ENCODE measurements at places on chromosomes 1 and 21.

DNA sequence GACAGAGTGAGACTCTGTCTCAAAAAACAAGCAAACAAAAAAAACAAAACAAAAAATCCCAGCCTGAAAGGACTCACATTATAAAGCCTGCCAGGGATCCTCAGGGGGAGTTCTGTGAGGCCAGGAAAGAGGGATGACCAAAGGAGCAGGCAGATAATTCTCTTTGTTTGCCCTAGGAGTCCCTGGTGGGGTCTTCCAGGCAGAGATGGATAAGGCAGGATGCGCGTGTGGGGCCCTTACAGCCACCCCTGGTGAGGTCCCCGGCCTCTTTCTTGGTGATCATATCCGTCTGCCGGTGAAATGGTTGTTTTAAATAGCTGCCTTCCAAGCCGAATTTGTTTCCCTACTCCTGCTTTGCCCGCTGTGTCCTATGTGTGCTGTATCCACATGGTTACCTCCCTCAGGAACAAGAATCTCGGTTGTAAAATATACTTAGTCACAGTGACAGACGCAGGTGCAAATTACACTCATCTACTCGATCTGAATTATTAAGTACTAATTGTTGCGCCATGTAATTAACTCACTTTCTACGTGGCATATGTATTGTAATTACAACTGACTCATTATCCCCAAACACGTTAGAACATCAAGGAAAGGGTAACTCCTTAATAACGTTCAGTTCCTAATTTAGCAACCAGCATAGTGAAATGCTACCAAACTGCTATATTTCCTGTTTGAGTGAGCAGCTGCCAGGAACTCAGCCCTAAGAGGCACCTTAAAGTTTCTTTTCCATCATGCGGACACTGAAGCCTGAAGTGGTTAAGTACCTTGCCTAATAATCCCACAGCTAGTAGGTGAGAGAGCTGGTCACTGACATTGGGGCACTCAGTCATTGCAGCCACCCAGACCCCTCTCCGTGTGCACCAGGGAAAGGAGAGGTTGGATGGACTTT lies 106.4 kb downstream of the ZSCAN20 start:
- no peak for DNase-seq
- H3K4me3 ChIP-seq = peak overlapping the region; percentile 38
- no peaks in the 10 kb centered on the region for H3K27me3 ChIP-seq
- H3K27ac ChIP-seq = no peak overlapping the region

- H3K27me3 ChIP-seq = no peaks in the 10 kb centered on the region
- DNase-seq = no peak
- H3K27ac ChIP-seq = no peak overlapping the region
- H3K4me1 ChIP-seq = no peaks in the 10 kb centered on the region
- no peak overlapping the region for H3K4me3 ChIP-seq
Observed at GRCh38 chr1:103190766-103191165, 82.4 kb upstream of the COL11A1 start.

GRCh38 chr1:2980849-2981248 lies 40.4 kb upstream of the ACTRT2 start:
- no peak overlapping the region for H3K4me3 ChIP-seq
- peaks cover 47% of the 10 kb centered on the region for H3K27me3 ChIP-seq
- no peak for DNase-seq

- peaks cover 27% of the 10 kb centered on the region for H3K4me1 ChIP-seq
- no peak overlapping the region for H3K4me3 ChIP-seq
- DNase-seq = no peak
- no peak overlapping the region for H3K27ac ChIP-seq
- H3K36me3 ChIP-seq = peaks cover 68% of the 10 kb centered on the region
Observed at GRCh38 chr1:230858236-230858820, 10.0 kb downstream of the C1orf198 start.

- DNase-seq = no peak
- H3K36me3 ChIP-seq = no peaks in the 10 kb centered on the region
- H3K4me3 ChIP-seq = no peak overlapping the region
- H3K4me1 ChIP-seq = no peaks in the 10 kb centered on the region
- H3K27me3 ChIP-seq = peaks cover 82% of the 10 kb centered on the region
- no peak overlapping the region for H3K27ac ChIP-seq
Observed at GRCh38 chr1:158179301-158180041, 1.2 kb upstream of the CD1D start.

DNA sequence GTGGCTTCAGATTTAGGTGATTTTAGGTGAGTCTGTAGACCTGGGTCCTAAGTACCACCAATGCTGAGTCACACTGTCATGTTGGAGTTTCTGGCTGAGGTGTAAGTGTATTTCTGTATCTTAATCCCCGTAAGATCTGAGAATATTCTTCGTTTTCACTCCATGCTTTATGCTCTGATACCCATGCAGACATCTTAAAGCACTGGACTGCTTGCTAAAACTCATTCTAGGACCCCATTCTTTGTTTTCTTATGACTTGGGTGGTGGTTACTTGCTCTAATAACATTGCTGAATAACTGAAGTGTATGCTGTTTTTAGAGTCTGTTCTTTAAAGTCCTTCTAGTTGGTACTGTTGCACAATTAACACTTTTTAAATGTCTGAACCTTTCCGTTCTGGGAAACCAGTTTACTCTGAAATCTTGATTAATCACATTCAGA lies 36.6 kb downstream of the CDC42 start:
- peaks cover 6% of the 10 kb centered on the region for H3K4me1 ChIP-seq
- peaks cover 93% of the 10 kb centered on the region for H3K36me3 ChIP-seq
- H3K27me3 ChIP-seq = no peaks in the 10 kb centered on the region
- H3K4me3 ChIP-seq = no peak overlapping the region
- no peak overlapping the region for H3K27ac ChIP-seq

DNA sequence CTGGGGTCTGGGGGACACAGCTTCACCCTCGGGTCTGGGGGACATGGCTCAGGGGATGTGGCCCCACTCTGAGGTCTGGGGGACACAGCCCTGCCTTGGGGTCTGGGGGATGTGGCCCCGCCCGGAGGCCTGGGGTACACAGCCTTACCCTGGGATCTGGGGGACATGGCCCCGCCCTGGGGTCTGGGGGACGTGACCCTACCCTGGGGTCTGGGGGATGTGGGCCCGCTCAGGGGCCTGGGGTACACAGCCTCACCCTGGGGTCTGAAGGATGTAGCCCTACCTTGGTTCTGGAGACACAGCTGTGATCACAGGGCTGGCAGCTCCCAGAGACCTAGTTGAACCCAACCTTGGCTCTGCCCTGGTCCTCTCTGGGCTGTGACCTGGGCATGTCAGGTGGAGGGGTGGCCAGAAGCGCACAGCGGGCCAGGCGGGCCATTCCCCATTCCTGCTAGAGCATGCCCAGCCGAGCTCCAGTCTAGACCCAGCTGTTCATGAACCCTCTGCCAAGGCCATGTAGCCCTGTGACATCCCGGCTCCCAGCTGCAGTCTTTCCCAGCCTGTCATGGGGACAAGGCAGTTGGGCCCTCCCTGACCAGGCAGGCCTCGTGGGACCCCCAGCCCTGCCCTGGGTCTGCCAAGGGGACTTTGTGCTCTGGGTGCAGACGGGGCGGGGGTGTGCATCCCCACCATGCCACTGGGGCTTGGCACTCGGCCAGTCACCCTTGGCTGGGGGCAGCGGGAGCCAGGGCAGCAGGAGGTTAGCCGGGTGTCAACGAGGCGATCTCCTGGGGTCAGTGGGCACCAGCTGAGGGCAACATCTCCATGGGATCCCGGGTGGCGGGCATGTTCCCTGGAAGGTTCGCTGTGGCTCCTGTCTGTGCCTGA lies 43.9 kb downstream of the WNT9A start:
- H3K27me3 ChIP-seq = no peaks in the 10 kb centered on the region
- H3K4me1 ChIP-seq = peaks cover 3% of the 10 kb centered on the region
- H3K27ac ChIP-seq = no peak overlapping the region

- peaks cover 4% of the 10 kb centered on the region for H3K4me1 ChIP-seq
- peak overlapping the region; percentile 77 for H3K4me3 ChIP-seq
- peaks cover 7% of the 10 kb centered on the region for H3K36me3 ChIP-seq
- DNase-seq = no peak
Observed at GRCh38 chr1:151327903-151328674, 873 bp upstream of the PI4KB start.

- no peaks in the 10 kb centered on the region for H3K36me3 ChIP-seq
- DNase-seq = no peak
- H3K27ac ChIP-seq = no peak overlapping the region
Observed at GRCh38 chr1:2460203-2460602, 15.9 kb upstream of the PLCH2 start.

DNA sequence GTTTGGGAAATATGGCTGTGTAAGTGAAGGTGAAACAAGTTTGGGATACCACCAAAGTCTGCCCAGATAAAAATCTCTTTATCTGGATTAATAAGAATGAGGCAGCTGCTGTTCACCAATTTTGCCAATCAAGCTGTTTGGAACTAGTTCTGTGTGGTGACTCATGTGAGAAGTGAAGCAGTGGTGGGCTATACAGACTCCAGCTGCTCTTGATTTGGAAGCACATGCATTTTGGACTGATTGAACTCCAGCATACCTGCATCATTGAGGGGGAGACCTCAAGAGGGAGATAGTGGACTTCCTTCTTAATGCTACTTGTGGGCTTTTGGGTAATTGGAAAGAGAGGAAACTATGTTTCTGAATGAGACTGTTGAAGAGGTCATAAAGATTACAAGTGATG lies 99.2 kb upstream of the B3GALT2 start:
- H3K4me3 ChIP-seq = no peak overlapping the region
- H3K4me1 ChIP-seq = no peaks in the 10 kb centered on the region
- H3K36me3 ChIP-seq = no peaks in the 10 kb centered on the region

GRCh38 chr1:22870201-22870871 lies 102.3 kb downstream of the LACTBL1 start:
- no peak for DNase-seq
- H3K27ac ChIP-seq = no peak overlapping the region
- no peaks in the 10 kb centered on the region for H3K27me3 ChIP-seq
- H3K36me3 ChIP-seq = peaks cover 16% of the 10 kb centered on the region
- peak overlapping the region; percentile 20 for H3K4me3 ChIP-seq
- H3K4me1 ChIP-seq = peaks cover 6% of the 10 kb centered on the region

DNA sequence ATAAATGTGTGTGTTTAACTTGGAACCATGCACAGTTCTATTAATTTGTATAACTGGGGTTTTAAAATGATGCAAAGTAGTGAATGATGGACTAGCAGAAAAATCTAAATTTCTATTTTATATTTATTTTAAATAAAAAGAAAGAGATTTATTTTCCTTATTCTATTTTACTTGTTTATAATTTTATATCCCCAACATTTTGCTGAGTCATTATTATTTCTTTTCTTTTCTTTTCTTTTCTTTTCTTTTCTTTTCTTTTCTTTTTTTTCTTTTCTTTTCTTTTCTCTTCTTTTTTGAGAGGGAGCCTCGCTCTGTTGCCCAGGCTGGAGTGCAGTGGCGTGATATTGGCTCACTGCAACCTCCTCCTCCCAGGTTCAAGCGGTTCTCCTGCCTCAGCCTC lies 395.0 kb upstream of the NCAM2 start:
- H3K27ac ChIP-seq = no peak overlapping the region
- no peaks in the 10 kb centered on the region for H3K4me1 ChIP-seq

- no peak overlapping the region for H3K4me3 ChIP-seq
- no peak for DNase-seq
- peaks cover 5% of the 10 kb centered on the region for H3K36me3 ChIP-seq
Observed at GRCh38 chr1:5973771-5974170, 18.5 kb downstream of the NPHP4 start.

GRCh38 chr21:37039411-37040075 lies 33.0 kb downstream of the RIPPLY3 start:
- no peaks in the 10 kb centered on the region for H3K27me3 ChIP-seq
- peaks cover 7% of the 10 kb centered on the region for H3K4me1 ChIP-seq
- H3K4me3 ChIP-seq = no peak overlapping the region
- no peak for DNase-seq
- H3K27ac ChIP-seq = no peak overlapping the region

DNA sequence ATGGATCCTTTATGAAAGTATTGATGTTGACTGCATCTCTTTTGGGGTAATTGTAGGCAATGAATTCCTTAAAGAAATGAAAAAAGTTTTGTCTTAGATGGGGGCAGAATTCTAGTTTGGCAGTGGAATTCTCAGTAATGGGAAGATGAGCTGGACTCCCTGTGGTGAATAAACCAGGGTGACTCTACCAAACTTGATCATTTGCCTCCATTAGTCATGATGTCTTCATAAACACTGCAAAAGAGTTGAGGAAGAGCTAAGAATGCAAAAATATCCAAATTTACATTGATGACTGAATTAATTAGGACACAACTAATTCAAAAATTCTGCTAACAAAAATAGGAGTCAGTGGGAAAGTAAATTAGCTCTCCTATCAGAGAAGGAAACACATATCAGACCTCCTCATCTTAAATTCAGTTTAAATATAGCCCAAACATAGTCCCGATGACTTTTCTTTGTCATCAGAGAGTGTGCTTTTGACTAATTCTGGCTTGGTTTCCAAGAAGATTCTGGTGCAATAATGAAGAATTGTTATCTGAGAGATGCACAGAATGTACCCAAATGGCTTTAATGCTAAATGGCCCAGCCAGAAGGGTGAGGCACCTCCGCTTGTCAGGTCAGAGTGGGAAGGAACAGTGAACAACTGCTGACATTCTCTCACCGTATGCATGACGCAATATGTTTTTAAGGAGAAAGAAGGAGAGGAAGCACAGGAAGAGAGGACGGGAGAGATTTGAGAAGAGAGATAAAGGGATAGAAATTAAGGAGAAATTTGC lies 525.1 kb downstream of the LMO4 start:
- no peaks in the 10 kb centered on the region for H3K36me3 ChIP-seq
- no peak for DNase-seq
- H3K4me1 ChIP-seq = no peaks in the 10 kb centered on the region

DNA sequence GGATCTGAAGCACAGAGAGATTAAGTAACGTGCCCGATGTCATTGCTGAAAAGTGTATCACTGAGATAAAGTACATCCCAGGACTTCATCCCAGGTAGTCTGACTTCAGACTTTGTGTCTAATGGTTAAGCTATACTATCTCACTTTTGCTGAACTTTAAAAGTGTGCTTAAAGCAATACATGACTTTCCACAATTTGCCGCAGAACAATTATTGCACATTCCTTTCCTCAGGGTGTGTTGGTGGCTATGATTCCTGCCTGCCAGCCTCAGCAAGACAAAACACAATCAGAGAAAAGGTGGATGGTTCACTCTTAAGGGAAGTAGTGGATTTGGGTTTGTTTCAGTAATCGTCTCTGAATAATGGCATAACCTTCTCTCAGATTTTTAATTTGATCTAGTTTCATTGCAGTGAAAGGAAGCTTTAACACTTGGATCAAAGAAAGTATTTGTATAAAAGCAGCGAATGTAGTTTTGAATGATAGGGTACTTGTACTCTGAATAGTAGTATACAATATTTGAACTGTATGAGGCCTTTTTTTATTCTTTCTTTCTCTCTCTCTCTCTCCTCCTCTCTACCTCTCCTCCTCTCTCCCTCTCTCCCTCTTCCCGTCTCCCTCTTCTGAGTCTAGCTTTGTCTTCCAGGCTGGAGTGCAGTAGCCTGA lies 47.0 kb downstream of the CNST start:
- DNase-seq = no peak
- H3K4me1 ChIP-seq = peaks cover 4% of the 10 kb centered on the region
- no peak overlapping the region for H3K4me3 ChIP-seq
- H3K27me3 ChIP-seq = no peaks in the 10 kb centered on the region
- H3K36me3 ChIP-seq = no peaks in the 10 kb centered on the region
- no peak overlapping the region for H3K27ac ChIP-seq

- no peak for DNase-seq
- no peak within 1 kb of the TSS for H3K27ac ChIP-seq
- no peaks in the 10 kb centered on the region for H3K4me1 ChIP-seq
- H3K4me3 ChIP-seq = no peak within 1 kb of the TSS
- no peaks in the 10 kb centered on the region for H3K27me3 ChIP-seq
Observed at GRCh38 chr1:78649628-78650027, at the start of gene IFI44. IFI44 (plus strand) TSS chr1:78649831; CDS start chr1:78650196, 365 bp downstream.

GRCh38 chr1:207833381-207833780 lies 77.5 kb downstream of the CD34 start:
- H3K36me3 ChIP-seq = no peaks in the 10 kb centered on the region
- no peak overlapping the region for H3K27ac ChIP-seq
- H3K4me3 ChIP-seq = no peak overlapping the region
- no peaks in the 10 kb centered on the region for H3K4me1 ChIP-seq
- H3K27me3 ChIP-seq = no peaks in the 10 kb centered on the region
- no peak for DNase-seq
